Tibial artery (tissue), 4 donors: ENCODE measurements at places on chromosomes 6 and 20.

DNA sequence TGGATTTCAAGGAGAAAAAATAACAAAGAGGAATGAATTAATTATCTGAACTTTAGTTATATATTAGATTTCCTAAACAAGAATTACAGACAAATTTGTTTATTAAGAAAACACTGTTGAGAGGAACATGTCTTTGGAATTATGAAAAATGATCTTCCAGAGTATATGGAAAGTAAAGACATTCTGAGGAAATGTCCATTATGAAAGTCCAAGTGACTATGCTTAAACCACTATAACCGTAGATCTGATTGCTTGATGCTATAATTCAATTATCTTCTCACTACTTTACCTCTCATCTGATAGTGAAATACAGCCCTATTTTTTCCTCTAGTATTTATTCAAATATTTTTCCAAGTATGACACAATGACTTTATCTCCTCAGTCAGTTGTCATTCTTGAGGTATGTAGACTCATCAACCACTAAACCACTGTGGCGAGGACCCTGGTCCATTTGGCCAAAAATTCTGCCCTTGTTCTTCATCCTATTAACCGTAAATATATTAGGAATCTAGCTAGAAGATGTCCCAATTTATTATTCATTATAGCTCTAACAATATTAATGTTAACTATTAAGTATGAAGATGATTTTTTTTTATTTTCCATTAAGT is 37.3 kb upstream of the AHI1 start:
- H3K27me3 ChIP-seq, result no peaks in the 10 kb centered on the region

DNA sequence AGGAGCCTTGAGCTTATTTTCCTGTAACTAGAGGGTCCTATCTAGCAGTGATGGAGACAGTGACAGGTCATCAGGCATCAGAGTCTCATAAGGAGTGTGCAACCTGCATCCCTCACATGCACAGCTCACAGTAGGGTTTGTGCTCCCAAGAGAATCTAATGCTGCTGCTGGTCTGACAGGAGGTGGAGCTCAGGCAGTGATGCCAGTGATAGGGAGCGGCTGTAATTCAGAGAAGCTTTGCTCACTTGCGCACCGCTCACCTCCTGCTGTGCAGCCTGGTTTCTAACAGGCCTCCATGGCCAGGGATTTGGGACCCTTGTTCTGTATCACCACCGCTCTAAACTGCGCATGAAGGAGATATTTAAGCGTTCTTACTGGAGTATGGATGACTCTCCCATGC is 5.3 kb downstream of the KIF25 start:
- H3K4me1 ChIP-seq, result peaks cover 3% of the 10 kb centered on the region
- H3K36me3 ChIP-seq, result no peaks in the 10 kb centered on the region

DNA sequence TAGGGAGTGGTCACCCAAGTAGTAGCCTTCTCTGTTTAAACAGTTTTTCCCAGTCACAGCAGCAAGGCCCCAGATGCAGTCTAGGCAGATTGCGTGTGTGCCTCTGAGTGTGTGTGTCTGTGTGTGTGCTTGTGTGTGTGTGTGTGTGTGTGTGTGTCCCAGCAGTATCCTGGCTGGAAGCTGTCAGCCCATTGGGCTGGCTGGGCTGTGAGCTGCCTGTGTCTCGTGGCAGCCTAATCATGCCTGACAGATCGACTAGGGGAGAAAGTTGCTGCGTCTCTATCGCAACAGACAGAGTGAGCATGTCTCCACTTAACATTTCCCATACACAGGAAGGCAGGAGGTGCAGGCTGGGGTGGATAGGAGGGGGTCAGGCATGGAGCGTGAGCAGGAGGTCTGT is 42.9 kb upstream of the LRFN2 start:
- no peaks in the 10 kb centered on the region for H3K36me3 ChIP-seq
- H3K4me1 ChIP-seq, result no peaks in the 10 kb centered on the region
- H3K4me3 ChIP-seq, result no peak overlapping the region
- no peak for DNase-seq
- peaks cover 23% of the 10 kb centered on the region for H3K27me3 ChIP-seq

- H3K4me3 ChIP-seq, result no peak overlapping the region
- no peak overlapping the region for H3K27ac ChIP-seq
- no peaks in the 10 kb centered on the region for H3K4me1 ChIP-seq
- DNase-seq, result no peak
Observed at GRCh38 chr6:14466278-14466677, 348.7 kb downstream of the CD83 start.

GRCh38 chr20:58090161-58090560 is 138.3 kb downstream of the ANKRD60 start:
- H3K36me3 ChIP-seq, result no peaks in the 10 kb centered on the region
- no peaks in the 10 kb centered on the region for H3K4me1 ChIP-seq
- no peaks in the 10 kb centered on the region for H3K27me3 ChIP-seq
- no peak overlapping the region for H3K27ac ChIP-seq
- no peak overlapping the region for H3K4me3 ChIP-seq

DNA sequence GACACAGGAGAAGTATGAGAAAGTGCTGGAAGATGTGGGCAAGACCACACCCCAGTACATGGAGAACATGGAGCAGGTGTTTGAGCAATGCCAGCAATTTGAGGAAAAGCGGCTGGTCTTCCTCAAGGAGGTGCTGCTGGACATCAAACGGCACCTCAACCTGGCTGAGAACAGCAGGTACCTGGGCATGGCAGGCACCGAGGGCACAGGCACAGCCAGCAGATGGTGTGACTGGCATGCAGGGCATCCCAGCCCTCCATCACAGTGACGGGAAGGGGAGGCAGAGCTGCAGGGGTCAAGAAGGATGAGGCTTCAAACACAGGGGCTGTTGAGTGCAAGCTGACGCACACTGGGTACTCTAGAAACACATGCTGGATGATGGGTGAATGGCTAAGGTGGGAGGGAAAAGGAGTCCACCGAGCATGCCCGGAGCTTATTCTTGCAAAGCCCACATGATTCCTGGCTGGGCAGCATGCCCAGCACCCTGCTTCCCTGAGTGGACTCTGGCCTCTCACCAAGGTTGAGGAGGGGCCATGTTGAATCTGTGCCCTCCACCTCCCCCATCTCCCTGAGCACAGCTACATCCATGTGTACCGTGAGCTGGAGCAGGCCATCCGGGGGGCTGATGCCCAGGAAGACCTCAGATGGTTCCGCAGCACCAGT is 26.3 kb downstream of the SPDEF start:
- H3K36me3 ChIP-seq, result no peaks in the 10 kb centered on the region
- no peak for DNase-seq
- no peak overlapping the region for H3K4me3 ChIP-seq
- no peaks in the 10 kb centered on the region for H3K27me3 ChIP-seq
- H3K4me1 ChIP-seq, result no peaks in the 10 kb centered on the region

DNA sequence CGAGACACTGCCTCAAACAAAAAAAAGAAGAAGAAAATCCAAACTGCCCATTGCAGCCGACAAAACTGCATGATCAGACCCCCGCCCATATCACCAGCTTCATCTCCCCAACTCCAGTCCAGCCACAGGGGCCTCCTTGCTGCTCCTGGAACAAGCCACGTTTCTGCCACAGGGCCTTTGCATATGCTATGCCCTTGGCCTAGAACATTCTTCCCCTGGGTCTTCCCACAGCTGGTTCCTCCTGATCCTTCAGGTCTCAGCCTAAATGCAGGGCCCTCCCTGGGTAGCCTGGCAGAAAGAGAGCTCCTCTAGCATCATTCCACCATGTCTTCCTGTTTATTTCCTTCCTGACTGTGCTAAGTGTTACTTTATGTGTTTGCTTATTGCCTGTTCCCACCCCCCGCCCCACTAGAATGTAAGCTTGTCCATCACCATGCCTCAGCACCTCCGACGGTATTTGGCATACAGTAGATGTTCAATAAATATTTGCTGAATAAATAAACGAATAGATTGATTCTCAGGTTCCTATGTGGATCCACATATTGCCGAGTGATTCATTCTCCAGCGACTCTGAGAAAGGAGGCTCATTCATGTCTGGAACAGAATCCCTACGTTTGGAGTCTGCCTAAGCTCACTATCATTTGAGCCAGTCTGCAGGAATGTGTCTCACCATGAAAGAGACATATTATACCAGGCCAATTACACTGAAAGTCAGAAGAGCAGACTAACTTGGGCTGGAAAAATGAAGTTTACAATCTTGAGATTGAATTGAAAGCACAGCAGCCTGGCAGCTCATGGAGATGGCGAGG is 56.1 kb downstream of the NFATC2 start:
- H3K27ac ChIP-seq, result no peak overlapping the region
- peaks cover 7% of the 10 kb centered on the region for H3K4me1 ChIP-seq
- H3K36me3 ChIP-seq, result no peaks in the 10 kb centered on the region
- no peaks in the 10 kb centered on the region for H3K27me3 ChIP-seq
- DNase-seq, result no peak
- no peak overlapping the region for H3K4me3 ChIP-seq

DNA sequence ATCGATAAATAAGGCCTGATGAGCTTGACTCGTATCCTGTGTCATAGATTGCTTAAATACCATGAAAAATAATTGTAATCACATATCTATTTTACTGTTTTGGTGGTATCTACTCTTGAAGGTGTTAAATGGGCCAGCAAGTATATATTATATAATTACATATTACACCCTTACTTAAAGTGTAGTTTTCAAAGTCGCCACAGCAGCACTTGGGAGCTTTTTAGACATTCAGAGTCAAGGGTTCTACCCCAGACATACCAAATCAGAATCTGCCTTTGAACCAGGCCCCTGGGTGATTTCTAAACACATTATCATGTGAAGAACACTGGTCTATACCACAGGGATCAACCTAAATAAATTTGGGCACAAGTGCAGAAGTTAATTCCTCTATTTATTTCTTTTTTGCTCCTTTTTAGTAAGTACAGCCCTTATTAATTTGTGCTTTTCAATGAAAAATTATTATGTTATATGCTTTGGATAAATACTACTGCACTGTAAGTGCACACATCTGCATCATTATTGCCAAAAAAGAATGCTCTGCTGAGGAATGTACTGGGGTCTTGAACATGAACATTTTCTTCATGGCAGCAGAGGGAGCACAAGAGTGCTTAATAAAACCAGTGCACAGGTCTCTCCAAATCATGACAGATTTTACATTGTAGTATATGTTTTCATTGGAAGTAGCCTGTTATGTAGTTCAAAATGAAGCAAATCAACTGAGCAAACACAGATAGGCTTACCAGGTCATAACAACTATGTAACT is 3.1 kb upstream of the ATXN1 start:
- no peak overlapping the region for H3K4me3 ChIP-seq
- peak overlapping the region; percentile 99 for H3K27ac ChIP-seq
- no peak for DNase-seq
- no peaks in the 10 kb centered on the region for H3K36me3 ChIP-seq
- peaks cover 51% of the 10 kb centered on the region for H3K4me1 ChIP-seq
- H3K27me3 ChIP-seq, result no peaks in the 10 kb centered on the region

GRCh38 chr6:36195471-36196112 is 952 bp upstream of the BRPF3 start:
- peak overlapping the region; percentile 82 for H3K4me3 ChIP-seq
- no peaks in the 10 kb centered on the region for H3K27me3 ChIP-seq
- H3K27ac ChIP-seq, result peak overlapping the region; percentile 82
- peaks cover 18% of the 10 kb centered on the region for H3K4me1 ChIP-seq
- no peak for DNase-seq

DNA sequence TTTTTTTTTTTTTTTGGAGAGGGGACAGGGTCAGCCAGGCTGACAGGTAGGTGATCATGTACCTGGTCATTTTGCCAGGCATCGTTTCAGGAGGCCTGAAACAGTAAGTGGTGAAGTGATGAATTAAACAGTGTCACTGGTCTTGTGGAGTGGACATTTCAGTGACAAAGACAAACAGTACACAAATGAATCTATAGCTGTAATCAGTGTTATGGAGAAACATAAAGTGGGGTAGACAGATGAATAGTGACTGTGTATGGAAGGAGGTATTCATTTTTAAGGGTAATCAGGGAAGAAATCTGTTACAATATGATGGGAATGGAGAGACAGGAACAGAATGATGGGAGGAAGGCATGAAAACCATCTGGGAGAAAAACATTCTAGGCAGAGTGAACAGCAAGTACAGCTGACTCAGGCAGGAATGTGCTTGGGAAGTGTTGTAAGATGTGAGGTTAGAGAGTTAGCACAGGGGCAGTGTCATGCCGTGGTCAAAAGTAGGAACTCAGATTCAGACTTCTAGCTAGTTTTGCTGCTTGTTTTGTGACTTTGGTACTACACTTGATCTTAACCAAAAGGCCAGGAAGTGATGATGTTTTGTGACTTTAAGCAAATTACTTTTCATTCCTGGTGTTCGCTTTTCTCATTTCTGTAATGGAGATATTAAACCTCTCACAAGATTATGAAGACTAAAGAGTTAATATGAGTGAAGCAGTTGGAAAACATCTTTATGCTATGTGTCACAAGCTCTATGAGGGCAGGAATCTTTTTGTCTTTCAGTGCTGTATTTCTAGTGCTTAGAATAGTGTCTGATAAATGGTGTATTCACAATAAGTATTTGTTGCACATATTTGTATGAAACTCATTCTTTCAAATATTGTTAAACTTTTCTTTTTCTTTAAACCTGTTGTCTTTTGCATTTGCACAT is 43.4 kb downstream of the QKI start:
- peak; percentile 44 for DNase-seq
- no peak overlapping the region for H3K4me3 ChIP-seq
- no peaks in the 10 kb centered on the region for H3K27me3 ChIP-seq

DNA sequence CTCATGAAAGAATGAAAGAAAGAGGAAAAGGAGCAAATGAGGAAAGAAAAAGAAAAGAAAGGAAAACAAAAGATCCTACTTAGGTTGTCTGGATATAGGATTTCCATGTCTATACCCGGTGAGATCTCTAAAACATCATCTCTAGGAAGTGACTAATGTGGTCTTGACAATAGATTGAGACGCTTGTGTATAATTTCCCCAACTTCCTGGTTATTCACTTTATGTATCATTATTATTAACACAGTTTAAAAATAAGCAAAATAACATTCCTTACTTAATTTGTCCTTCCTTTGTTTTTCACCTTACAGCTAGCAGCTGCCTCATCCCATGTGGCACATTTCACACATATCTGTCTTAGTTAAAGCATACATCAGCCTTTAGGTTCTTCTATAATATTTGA is 27.0 kb downstream of the LAMA4 start:
- no peak overlapping the region for H3K4me3 ChIP-seq
- H3K4me1 ChIP-seq, result no peaks in the 10 kb centered on the region
- H3K27ac ChIP-seq, result peak overlapping the region; percentile 46
- H3K36me3 ChIP-seq, result no peaks in the 10 kb centered on the region
- no peak for DNase-seq

- no peaks in the 10 kb centered on the region for H3K36me3 ChIP-seq
- no peak overlapping the region for H3K4me3 ChIP-seq
- DNase-seq, result no peak
- no peaks in the 10 kb centered on the region for H3K4me1 ChIP-seq
- H3K27ac ChIP-seq, result no peak overlapping the region
Observed at GRCh38 chr6:25748049-25748448, 6.5 kb upstream of the SLC17A4 start.

- no peak for DNase-seq
- no peak overlapping the region for H3K27ac ChIP-seq
- no peaks in the 10 kb centered on the region for H3K27me3 ChIP-seq
Observed at GRCh38 chr20:59463541-59463940, 140.8 kb upstream of the PHACTR3 start.
